Neural progenitor cell (in vitro differentiated cells): ENCODE measurements at places on chromosomes 1 and 21. TPM values are rescaled to one million over a fixed set of nuclear protein-coding genes. Genes with fewer than 3 reads are reported as not detected.
A peak's percentile ranks its signal among the peaks of the same experiment; 100 is the strongest.

DNA sequence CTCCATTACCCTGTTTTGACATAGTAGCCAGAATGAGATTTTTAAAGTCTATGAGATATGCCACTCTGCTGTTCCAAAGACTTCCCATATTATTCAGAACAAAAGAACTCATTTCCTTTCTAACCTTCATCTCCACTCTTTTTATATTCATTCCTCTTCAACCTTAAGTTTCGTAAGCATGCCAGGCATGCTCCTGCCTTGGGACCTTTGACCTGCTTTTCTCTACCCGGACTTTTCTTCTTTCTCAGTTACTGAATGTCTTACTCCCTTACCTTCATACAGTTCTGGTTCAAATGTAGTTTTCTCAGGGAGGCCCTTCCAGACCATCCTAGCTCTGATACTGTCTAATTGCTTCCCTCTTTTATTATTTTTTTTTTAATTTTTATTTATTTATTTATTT is 81.1 kb downstream of the TNNI3K start:
- no peak for DNase-seq

GRCh38 chr1:155125511-155125945 is 2.1 kb upstream of the EFNA1 start:
- peak; percentile 46 for DNase-seq

BEND5 gene
- 15.9 and 17.6 TPM in 2 replicates for total RNA-seq

DNA sequence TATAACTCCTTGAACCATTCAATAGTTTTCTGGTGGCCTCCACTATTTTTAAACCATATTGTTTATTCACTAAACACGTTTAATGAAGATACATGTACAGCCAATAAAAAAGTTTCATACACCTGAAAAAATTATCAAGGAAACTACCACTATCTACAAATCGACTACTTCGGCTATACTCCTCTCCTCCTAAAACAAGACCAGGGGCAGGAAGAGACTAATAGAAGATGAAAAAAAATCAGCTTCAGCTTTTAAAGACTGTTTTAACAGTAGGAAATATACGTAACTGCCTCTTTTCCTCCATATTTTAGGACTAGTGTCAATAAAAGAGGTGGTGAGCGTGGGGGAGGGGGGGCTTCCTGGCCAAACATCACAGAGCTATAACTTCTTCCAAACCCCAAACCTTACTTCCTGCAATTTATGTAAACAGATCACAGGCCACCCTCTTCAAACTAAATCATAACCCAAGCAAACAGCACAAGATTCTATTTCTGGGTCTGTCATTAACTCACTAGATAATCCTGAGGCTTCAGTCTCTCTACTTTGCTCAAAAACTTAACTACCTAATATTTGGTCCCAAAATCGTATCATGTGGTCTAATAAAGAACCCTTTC is 15.1 kb downstream of the FOXJ3 start:
- no peak for DNase-seq

- DNase-seq = no peak
Measured at GRCh38 chr1:105294838-105295237, 1545.1 kb downstream of the AMY1C start.

GRCh38 chr1:85865213-85865612 is 157.0 kb upstream of the ZNHIT6 start:
- no peak for DNase-seq

- no peak for DNase-seq
Measured at GRCh38 chr1:240341365-240342250, 249.9 kb downstream of the FMN2 start.

- no peak for DNase-seq
Measured at GRCh38 chr1:54808443-54809207, 7.5 kb upstream of the TTC22 start.
